Fibroblast of skin of left biceps (primary cell): ENCODE measurements at places on chromosomes 3 and 15.

DNA sequence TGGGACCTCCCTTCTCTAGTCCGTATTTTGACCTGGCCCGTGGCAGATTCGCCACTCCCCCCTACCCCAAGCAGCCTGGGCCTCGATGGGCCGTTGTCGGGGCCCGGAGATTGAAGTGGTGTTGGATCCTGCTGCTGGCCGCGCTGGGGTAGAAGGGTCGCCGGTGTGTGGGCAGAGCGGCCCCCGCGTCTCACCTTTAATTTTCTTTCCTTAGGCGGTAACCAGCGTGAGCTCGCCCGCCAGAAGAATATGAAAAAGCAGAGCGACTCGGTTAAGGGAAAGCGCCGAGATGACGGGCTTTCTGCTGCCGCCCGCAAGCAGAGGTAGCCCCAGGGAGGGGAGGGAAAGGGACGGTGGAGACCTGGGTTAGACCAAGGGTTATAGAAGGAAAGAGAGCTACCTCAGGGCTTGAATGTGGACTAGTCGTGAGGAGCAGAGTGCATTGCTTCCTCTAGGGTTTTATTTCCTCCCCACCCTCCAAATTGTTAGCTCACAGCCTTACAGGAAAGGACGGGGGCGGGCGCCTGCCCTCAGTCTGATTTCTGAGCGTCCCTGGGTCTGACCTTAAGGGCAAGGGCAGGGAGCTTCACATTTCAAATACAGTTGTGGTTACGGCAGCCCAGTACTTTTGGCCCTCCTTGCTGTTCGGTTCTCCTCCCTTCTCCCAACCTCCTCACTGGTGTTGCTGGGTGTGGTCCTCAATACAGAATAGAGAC is 799 bp downstream of the SERF2 start:
- no peak for DNase-seq

DNA sequence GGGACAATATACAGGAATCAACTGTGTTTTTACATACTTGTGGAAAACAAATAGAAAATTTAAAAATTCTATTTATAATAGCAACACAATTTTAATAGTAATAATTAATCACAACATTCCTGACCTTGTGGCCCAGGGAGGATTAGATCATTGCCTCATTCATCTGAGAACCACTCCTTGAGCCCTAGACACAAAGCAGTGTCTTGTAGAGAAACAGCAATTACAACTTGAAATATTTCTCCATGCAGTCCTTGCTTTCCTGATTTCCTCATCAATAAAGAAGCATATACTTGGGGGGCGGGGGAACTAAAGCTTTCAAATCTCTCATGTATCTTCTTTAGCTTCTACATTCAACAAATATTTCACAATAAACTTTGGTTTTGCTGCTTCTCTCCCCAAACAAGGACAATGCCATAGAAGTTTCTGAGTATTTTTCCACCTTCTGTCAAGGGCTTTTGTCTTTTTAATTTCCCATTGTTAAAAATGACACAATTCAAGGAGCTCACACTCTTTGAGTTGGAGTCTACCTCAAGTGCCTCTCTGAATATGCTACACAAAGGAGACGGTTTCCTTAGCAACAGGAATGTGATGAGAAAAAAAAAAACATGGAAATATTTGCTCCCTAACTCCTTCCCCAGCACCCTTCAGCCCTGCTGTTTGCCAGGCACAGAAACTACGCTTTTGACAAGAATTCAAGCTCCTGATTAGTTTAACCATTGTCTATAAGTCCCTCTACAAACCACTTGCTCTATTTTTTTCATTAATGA is 118.8 kb downstream of the ARPP21 start:
- DNase-seq, result no peak

DNA sequence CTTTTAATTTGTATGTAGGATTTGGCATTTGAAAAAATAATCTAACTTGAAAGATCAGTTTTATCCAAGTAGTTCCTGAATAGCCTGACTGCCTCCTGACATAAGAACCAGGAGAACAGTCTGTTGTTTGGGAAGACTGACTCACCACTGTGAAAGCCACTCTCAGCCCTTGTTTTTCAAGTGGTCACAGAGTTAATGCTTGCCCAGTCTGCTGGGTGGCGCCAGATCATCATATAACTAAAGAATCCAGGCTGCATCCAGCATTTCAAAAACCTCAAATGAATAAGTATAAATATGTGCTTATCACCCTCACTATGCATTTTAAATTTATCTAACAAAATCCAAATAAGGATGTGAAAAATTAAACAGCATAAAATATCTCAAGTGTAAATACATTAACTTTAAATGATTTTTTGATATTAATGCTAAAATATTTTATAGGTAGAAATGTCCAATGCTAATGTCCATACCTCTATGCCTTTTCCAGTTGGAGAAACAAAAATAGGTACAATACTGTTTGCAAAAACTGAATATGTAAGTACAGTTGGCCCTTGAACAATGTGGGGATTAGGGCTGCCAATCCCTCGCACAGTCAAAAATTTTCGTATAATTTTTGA is 26.9 kb upstream of the ZBBX start:
- DNase-seq, result peak; percentile 4

DNA sequence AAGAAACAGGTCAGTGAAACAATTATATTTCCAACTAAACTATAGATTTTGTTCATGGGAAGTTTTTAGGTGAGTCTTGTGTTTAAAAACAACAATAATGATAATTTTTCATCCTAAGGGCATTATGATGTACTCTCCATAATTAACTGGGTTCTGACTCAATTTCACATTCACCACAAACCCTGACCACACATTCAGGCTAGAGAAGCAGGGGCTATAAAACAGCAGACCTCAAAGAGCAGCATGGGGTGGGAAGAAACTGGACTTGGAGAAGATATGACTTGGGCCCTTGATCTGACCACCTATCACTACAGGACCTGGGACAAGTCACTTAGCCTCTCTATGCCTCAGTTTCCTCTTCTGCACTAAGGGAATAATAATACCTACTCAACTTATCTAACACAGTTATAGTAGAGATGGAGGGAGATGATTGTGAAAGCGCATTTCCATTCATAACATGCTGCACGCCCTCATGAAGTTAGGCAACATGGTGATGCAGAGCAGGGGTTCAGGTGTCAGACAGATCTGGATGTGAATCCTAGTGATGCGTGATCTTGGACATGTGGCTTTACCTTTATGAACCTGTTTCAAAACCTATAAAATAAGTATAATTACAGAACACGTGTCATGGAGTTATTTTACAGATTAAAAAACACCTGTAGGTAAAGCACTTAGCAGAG is 63.0 kb upstream of the ACP3 start:
- DNase-seq, result no peak

DNA sequence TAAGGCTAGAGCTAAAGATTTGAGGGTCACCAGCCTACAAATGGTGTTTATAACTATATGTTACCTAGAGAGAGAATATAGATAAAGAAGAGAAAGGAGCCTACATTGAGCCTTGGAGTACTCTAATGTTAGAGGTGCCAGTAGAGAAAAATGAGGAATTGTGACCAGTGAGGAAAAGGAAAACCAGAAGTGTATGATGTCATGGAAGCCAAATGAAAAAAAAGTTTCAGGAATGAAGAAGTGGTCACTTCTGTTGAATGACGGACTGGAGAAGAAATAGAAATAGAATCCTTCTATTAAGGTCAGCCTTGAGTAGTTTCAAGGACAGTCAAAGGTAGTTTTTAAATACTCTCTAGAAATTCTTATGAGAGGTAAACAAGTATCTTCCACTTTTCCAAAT is 51.2 kb upstream of the MLF1 start:
- DNase-seq, result no peak

DNA sequence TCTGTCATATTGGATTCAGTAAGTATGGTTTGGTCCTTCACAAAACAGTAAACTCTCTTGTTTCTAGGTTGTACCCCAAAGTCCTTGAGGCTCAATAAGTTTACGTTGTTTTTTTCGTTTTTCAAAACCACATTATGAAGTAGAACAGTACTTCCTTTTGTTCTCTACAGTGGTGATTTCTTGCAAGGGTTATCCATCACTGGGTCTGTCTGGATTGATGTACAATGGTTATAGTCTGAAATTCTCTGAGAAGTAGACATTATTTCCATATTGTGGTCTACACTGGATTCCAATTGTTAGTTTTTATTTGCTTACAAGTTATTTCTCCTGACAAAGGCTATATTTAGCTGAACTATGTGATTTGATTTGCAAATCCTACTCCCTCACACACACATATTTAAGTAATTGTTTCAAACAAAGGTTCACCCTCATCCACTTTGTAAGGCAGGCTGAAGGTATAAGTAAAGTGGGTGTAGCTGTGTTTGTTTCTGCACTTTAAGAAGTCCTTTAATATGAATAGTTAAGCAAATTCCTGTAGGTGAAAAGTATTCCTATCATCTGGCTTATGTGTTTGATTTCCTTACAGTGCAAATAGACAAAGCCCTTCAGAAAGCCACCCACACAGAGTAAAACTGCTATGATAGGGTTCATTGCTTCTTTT is 64.2 kb upstream of the MME start:
- no peak for DNase-seq
